ENCODE measurements at places on chromosomes 1 and 21.

DNA sequence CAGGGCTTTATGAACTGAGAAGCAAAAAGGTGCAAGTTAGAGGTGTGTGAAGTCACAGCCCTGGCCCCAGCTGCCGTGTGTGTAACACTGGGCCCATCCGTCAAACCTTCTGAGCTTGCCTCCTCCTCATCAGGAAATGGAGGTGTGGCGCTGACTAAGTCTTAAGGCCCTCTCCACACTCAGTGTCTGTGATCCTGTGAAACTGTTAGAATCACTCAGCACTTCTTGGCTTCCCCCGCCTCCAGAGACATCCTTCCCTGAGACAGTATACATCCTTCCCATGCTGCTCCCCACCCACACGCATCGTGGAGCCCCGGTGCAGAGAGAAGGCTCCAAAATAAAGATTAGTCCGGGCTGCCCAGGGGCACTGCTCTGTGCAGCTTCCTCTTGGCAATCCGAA, 33.3 kb downstream of the LRP8 start:
- DNase-seq = peak; percentile 39

- no peak for DNase-seq
Measured at GRCh38 chr1:63277195-63278192, 44.9 kb upstream of the FOXD3 start.

DNA sequence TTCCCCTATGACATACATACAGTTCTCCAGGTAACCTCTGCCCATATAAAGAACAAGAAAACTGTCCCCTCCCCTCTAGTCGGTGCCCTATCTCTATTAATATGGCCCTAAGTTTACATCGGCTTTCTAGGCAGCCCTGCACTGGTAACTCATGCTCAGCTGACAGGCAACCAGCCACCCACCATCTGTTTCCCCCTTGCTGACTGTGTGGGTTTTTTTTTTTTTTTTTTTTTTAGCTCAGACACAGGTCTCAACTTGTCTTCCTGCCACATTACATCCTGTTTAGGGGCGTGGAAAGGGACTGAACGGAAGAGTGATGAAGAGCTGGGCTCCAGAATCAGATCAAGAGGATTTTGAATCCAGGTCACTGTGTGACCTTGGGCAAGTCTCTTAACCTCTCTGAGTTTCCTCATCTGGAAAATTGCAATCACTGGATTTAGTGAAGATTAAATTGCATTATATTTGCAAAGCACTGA, 14.0 kb downstream of the LAPTM5 start:
- no peak for DNase-seq

DNA sequence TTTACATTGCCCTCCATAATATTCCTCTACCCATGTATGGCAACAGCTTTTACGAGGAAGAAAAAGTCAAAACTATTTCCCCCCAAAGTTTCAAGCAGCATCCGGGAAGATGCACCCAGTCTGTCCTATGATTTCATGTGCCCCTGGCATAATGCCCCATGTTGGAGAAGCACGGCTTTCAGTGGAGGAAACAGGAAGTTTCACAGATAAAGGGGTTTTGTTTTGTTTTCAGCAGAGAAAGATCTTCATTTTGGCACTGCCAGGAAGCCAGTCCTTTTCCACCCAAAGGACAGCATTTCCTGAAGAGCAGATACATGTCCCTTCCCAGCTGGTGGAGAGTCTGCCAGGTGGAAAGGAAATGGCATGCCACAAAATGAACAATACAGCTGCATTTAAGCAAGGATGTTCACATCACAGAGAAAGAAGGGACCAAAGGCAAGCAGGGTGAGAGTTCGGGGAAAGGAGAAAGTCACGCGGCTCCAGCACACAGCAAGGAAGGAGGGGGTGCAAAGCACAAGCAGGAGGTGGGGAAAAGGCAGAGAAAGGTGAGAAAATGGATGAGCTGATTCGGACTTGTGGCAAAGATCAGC, 95.3 kb upstream of the HIVEP3 start:
- no peak for DNase-seq

GRCh38 chr1:222617367-222617951, 438 bp upstream of the MIA3 start:
- DNase-seq = peak; percentile 92

- DNase-seq = no peak
Measured at GRCh38 chr1:162131400-162132321, 62.2 kb downstream of the NOS1AP start.

DNA sequence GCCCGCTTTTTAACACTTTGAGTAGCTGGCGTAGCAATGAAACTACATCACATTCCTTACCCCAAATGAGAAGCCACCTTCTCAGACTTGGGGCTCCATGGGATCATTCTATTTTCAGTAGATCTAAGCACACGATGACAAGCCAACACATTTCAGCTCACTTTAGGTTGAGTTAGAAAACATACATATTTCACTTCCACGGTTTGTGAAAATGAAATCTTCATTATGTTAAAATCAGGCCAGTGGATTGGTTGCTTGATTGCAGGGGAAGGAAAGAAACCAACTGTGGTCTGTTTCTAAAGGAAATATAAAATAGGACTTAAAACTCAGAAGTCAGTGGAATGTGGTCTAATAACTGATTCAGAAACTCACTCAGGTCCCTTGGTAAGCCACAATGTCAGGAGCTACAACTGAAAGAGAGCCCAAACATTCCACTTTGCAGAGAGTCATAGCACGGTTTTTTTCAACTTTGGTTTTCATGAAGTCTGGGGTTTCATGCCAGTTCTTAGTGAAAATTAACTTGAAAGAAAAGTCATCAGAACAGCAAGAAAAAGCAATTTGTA, 82.3 kb upstream of the TIAM1 start:
- no peak for DNase-seq

DNA sequence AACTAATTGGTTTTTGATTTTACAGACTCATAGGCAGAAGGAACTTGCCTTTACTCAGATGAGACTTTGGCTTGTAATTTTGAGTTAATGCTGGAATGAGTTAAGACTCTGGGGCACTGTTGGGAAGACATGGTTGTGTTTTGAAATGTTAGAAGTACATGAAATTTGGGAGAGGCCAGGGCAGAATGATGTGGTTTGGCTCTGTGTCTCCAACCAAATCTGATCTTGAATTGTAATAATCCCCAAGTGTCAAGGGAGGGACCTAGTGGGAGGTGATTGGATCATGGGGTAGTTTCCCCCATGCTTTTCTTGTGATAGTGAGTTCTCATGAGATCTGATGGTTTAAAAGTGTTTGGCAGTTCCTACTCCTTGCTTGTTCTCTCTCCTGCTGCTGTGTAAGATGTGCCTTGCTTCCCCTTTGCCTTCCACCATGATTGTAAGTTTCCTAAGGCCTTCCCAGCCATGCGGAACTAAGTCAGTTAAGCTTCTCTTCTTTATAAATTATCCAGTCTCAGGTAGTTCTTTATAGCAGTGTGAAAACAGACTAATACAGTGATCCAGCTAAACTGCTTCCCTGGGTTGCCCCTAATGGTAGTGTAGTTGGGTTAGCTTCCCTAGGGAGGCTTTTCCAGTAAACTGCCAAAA, 10.2 kb downstream of the CPT2 start:
- DNase-seq = no peak

- DNase-seq = no peak
Measured at GRCh38 chr1:68495532-68495931, 1.4 kb downstream of the DEPDC1 start.

DNA sequence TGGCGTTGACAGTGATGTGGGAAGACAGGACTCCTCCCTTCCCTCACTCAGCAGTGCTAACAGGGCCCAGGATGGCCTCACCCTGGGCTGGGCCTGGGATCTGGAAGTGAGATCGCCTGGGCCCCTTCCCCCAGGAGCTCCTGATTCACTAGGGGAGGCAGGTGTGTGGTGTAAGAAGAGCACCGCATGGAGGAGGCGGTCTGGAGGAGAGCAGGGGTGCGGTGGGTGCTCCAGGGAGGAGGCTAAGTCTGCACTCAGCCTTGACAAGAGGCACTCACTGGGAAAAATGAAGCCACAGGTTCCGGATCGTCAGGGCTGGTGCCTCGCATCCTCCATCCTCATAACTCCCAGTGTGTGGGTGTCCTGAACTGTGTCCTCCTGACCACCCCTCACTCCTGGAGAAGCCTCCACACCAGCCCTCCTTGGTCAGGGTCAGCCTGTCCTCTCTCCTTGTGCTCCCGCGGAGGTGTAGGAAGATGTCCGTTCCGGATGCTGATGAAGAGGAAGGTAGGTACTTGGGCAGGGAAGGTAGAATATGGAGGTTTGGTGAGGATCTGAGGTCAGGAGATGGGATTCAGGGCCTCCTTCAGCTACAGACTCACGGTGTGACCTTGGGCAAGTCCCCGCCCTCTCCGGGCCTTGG, 142.1 kb upstream of the WNT4 start:
- no peak for DNase-seq

- no peak for DNase-seq
Measured at GRCh38 chr1:51867479-51868232, 10.9 kb downstream of the NRDC start.

GRCh38 chr1:92478393-92478792, 8.3 kb downstream of the GFI1 start:
- no peak for DNase-seq

GRCh38 chr1:10529091-10529490, 54.3 kb downstream of the PEX14 start:
- no peak for DNase-seq

DNA sequence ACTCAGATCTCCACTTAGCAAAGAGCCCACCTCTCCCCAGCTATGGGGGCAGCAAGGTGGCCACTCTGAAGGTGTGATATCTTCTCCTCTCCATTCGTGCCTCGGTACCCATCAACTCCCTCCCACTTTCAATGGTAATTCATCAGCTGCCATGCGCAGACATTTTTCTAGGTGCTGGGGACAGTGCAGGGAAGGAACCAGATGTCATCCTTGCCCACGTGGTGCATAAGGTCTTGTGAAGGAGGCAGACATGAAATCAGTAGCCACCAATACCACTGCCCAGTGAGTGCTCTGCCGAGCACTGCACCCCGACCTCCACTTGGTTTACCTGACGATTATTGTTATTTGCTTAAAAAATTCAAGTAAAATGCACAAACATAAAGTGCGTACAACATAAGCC, 76.3 kb upstream of the CSF3R start:
- DNase-seq = no peak

GRCh38 chr1:201455098-201455497, 13.9 kb downstream of the PHLDA3 start:
- DNase-seq = no peak

GRCh38 chr1:235697508-235697907, 47.9 kb upstream of the GNG4 start:
- DNase-seq = no peak

DNA sequence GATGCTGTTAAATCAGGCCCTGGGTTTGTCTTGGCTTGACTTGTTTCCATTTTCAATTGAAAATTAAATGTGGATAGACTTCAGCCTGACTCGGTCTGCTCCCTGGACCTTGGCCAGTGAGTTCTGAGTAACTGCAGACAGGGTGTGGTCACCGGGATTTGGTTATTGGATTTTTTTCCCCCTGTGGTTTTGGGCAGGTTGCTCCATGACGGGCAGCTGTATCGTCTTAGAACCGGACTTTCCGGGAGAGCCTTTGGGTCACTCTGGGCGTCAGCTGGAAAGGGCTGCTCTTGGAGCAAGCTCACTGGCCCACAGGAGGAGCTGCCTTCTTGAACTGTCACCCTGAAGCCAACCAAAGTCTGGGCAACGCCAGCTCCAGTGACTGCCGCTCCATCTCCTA, 75.0 kb downstream of the CLIC6 start:
- DNase-seq = no peak

GRCh38 chr1:216071262-216071661, 352.0 kb downstream of the USH2A start:
- no peak for DNase-seq

DNA sequence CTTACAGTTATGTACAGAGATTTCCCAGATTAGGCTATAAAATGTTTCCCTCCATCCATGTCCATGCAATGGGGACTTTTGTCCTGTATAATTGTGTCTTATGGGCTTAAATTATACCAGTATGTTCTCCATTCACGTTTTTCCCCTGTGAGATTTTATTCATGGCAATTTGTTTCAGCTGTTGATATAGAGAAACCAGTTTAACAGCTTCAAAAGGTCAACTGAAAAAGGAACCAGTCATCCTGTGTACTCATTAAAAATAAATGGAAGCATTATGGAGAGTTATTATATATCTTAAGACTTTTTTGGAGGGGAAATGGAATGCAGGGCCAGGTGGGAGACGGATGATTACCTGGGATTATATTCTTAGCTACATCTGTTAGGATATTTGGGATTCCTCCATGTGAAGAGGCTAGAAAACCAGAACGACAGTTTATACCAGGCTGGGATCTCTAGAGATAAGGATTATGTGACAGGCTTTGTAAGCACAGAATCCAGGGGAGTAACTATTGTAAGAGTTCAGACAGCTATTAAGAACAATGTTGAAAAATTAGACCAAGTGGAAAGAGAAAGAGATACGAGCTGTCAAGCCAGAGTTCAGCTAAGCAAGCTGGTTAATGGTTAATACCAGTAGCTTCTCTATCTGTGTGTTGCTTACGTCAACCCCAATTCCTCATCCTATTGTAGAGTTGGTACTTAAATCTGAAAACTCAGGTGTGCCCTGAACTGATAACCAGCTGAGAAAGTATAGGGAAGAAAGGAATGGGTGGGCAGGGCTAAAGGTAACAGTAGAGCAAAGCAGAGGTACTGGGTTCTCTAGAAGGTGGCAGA, 12.4 kb upstream of the ZNF697 start:
- DNase-seq = no peak

GRCh38 chr1:94624203-94624602, 82.6 kb upstream of the F3 start:
- no peak for DNase-seq

DNA sequence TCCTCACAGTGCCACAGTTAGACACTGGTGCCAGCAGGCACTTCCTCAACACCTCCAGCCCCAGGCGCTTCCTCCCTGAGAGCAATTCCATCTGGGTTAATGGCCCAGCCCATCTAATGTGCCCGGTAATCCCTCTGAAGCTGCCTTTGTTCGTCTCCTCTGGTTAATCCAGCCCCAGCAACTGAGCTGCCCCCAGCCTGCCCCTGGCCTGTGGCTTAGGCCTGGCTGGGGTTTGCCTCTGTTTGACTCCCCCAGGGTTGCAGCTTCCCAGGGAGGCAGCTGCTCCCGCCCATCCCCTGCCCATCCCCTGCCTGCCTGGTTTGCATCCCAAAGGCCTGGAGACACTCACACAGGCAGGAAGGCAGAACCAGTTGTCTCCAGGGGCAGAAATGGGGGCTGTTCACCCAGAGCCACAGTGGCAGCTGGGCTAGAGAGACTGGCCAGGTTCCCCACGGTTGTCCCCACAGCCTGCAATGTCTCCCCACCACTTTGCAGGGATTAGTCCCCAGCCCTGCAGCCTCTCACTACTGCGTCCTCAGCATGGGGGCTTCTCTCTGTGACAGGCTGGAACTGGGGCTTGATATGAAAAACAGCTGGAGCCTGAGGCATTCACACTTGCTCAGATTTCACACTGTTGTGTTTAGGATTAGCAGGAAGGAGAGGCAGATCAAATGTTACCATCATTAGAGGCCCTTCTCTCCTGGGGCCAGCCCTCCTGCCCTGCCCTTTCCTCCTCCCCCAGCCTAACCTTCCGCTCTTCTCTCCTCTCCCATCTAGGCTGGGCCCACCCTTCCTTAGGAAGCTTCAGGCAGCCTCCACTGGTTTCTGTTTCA, 120.2 kb downstream of the TLR5 start:
- no peak for DNase-seq

DNA sequence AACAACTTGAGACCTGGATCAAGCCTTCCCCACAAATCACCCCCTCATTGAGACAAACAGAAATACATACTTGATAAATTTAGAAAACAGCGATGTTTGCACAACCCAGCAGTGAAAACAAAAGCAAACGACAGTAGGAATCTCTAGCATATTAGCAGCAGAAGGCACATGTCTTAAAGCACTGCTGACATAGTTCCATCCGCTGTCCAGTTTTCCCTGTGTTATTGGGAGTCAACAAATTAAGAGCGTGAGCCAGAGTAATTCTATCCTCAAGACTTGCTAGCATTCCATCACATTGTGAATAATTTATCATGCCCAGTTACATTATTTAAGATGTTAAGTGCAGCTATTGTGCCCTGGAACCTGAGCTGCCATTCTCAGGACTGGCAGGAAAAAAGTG, 55.3 kb downstream of the IGSF5 start:
- DNase-seq = no peak
